ENCODE measurements at places on chromosomes 2 and 18.

DNA sequence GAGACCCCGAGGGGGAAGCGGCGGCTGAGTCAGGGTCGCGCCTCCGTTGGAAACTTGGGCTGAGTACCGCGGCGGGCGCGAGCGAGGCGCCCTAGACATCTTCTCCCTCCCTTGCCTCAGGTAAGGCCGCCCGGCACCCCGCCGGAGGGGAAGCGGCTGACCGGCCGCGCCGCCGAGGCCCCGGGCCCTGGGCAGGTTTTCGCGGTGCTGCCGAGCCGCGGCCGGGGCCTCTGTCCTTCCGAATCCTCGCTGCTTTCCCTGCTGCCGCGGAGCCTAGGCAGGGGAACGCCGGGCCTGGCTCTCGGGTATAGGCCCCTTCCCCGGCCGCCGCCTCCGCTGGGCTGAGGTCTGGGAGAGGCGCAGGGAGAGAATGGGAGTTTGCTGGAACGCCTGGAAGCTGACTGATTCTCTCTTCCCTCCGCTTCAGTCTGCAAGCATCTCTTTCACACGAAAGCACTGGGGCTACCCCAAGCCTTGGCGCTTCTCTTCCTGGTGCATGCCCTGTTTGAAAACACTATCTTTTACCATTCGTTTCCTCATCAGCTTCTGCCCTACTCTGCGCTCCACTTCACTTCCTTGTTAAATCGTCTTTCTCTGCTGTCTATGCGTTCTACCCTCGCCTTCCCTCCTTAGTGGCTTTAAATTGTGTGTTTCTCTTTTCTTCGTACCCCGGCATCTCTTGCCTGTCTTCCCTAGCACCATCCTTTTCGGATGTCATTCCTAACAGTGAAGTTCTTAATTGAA is 652 bp downstream of the PPM1B start:
- DNase-seq: no peak

DNA sequence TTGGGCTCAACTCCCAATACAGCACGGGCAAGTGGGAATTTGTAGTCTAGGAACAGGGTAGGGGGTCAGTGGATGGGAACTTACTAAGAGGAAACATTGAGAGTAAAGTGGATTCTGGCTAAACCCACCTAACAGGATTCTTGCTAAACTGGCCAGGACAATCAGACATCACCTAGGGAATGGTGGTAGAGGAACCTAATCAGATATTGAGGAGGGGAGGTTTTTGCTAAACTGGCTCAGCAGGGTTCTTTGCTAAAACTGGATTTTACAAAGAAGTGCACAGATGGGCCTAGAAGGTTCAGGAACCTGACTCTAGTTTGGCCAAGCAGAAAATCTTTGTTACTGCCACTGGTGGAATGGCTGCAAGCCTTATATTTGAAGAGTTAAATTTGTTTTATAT is 55.9 kb downstream of the INPP4A start:
- DNase-seq: no peak

DNA sequence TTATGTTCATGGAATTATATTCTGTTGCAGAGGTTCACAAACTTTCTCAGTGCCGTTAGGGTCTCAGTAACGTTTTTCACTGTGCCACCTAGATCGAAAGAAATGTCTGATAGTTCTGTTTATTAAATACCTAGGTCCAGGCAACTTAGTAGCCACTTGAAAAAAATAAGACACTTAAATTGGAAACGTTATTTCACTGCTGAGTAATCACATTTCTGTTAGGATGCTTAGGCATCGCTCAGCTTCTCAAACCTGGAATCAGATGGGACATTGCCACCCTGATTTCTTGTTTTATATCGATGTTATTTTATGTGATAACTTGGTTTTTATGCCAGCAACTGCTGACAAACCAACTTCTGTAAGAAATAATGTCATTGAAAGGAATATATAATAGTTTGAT is 36.0 kb downstream of the ACTR3 start:
- no peak for DNase-seq

- no peak for DNase-seq
These were observed 547.7 kb upstream of the LRRTM1 start for GRCh38 chr2:80852079-80852807.

GRCh38 chr18:26121476-26121875 is 12.2 kb upstream of the PSMA8 start:
- no peak for DNase-seq

DNA sequence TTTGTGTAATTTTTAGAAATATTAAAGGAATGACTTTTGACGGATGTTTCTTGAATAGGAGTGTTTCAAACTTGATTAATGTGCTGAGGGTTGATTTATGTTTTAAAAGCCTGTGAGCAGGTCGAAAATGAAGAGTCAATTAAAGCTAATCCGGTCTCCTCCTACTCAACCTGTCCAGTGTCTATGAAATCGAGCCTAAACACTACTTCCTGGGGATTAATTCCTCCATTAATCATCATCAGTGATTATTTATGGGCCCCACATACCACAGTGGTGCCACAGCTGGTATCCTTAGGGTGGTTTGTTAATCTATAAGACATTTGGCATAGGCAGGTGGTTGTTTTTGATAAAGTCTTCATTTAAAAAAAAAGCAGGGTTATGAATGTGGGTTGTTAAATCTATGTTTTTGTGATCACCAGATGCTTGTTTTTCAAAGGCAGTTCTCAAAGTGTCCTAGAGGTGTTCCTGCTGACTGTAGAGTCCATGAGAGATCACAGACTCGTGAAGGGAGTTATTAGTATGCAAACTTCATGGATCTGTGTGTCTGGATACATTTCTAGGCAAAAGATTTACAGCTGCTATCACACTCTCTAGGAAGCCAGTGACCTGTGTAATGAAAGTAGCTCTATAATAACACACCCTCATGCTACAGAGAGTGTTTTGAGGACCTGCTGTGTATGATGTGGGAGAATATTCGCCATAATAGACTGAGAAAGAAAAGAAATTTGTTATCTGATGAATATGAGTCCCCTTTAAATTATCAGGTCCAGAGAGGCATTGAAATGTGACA is 308.6 kb downstream of the AKAIN1 start:
- DNase-seq: no peak

DNA sequence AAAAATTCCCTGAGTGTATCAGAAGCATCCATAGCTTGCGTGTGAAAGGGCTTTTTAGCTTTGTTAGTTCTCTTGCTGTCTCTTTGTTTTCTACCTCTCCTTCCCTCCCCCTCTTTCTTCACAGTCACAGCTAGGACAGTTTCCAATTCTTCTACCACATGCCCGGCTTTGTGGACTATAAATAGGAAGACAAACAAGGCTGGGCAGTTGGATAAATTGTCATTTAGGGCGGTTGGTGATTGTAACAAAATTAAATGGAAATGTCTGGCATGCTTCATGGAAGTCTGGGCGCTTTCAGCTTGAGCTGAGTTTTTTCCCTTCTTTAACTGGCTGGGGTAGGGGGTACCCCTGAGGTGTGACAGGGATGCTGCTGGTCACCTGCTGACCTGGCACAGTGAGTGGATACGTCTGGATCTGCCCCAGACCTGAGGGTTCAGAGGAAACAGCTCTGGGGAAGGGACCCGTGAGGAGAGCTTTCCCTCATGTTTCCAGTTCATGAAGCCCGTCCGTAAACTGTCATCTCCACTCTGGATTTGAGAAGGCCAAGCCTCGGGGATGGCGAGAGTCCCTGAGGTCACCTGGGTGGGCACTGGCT is 29.0 kb upstream of the GIGYF2 start:
- no peak for DNase-seq

GRCh38 chr18:60020107-60020925 is 120.5 kb downstream of the PMAIP1 start:
- no peak for DNase-seq

DNA sequence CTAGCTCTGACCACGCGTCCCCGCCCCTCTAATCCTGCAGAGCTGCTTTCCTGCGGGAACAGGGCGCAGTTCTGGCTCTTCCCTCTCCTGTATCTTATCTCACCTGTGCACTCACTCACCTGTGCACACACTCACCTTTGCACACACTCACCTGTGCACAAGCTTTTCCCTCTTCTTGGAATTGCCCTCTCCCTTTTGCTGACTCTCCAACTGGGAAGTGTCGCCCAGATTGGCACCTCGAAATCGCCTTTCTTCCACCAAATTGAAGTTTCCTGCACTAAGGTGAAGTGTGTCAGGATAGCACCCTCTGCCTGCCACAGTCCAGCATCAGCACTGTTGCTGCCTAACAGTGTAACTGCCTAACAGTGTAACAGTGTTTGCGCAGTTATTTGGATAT is 566 bp upstream of the CMPK2 start:
- DNase-seq: peak; percentile 17

DNA sequence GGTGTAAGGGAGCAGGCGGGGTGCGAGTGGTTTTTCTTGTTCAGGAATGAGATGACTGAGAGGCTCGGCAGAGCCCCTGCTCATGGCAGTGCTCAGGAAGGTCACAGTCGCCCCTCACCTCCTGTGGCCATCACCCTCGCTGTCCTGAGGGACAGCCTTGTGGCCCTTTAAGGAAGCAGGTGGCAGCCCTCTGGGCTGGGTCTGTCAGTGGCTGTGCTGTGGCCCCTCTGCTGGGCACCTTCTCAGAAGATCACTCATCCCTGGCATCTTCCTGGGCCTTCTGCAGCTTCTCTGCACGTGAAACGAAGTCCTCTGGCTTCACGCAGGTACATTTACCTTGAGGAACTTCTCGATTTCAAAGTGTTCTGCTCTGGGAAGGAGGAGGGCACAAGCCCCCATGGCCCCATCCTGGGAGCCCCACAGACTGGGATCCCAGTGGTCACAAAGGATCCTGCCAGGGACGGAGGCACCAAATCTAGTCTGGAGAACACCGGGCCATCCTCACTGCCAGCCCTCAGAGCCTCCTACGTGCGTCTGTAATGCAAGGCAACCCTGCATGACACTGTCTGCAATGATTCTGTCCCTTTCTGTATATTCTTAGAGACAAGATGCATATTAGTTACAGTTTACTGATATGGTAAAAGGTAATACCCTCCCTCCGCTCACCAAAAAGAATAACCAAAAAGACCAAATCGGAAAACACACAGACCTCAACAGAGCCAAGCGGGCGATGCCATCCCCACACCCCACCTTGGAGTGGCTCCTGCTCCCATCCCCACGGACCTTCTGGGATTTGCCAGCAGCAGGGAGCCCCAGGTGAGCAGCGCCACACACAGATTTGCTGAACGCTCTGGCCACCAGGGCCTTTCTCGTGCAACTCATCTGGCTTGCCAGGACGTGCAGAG is 25.9 kb upstream of the FAHD2A start:
- no peak for DNase-seq

- DNase-seq: no peak
These were observed 125.9 kb downstream of the MAIP1 start for GRCh38 chr2:200081236-200081635.

DNA sequence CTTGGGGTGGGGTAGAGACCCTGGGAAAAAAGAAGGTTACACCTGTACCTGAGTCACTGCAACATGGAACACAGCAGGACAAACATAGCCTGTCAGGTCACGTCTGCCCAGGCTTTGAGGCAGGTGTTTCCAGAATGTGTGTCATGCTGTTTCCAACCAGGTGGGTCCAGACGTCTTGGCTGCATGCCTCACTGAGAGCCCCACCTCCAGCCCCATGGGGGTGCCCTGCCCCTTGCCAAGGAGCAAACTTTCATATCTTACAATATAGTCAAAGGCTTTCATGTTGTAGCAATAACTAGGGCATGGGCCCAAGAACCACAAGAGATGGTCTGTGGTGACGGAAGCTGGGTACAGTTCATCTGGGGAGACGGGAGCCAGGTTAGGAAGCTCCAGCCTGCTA is 499.7 kb downstream of the BCL11A start:
- no peak for DNase-seq

DNA sequence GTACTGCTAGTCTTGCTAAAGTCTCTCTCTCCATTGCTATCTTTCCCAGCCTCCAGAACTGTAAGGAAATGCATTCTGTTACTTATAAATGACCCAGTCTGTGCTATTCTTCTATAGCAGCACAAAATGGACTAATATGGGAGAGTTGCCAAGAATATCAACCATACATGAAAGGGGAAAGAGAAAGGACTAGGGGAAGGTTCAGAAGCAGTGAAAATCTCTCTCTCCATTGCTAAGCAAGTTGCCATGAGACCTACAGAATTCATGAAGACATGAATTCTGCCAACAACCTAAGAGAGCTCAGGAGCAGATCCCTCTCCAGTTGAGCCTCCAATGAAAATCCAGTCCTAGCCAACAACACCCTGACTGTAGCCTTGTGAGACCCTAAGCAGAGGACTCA is 3.6 kb upstream of the TRABD2A start:
- DNase-seq: no peak

- no peak for DNase-seq
These were observed 1779.7 kb upstream of the CELF4 start for GRCh38 chr18:39345321-39345720.

DNA sequence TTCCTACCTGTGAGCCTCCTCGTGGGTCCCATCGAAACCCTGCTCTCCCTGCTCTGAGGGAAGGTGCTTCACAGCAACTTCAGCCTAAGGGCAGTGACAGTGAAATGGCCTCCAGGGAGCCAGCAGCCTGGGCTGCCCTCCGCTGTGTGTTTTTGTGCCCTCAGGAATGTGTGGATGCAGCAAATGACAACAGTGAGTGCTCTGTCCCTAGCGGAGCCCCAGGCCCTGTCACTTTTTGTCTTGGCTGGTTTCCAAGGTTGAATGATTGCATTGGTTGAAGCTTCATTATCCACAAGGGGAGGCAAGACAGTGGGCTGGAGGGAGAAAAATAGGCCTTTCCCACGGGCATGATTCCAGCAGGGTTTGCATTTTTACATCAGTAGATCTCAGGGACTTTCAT is 42.9 kb downstream of the STON1 start:
- no peak for DNase-seq

GRCh38 chr2:61693744-61694143 is 155.6 kb upstream of the XPO1 start:
- DNase-seq: no peak

DNA sequence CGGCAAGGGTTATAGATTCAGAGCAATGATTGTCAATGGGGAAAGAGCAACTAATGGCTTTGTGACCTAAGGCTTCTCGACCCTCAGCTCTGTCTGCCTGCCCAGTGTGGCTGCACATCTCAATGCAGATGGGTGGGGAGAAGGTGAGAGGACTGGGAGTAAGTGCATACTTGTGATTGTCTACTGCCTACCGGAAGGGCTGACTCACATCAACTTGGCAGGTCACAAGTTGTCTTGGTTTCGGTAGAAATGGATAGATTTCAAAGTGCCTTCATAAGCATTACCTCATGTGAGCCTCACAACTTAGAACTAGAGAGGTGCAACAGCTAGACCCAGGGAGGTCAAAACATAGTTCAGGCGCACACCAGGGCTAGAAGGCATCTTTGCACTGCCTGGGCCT is 29.4 kb downstream of the STAT1 start:
- no peak for DNase-seq
